ENCODE measurements at places on chromosomes 12 and 14. TPM values are rescaled to one million over a fixed set of nuclear protein-coding genes. Genes with fewer than 3 reads are reported as not detected.
A peak's percentile ranks its signal among the peaks of the same experiment; 100 is the strongest.

DNA sequence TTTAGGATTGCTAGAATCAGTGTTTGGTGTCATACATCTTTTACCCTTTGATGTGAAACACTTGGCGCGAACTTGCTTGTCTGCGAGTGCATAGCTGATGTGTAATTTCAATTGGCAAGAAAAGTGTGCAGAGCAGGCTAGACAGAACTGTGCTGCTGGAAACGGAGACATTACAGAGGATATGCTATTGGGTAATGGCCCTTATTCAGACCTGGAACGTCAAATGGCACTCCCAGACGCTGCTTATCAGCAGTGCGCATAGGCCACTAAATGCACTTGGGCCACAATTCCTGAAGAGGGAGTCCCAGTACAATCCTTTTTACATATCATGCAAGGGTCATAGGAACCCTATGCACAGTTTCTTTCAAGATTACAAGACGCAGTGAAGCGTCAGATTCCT is 15.7 kb upstream of the SLC10A1 start:
- DNase-seq, result no peak

DNA sequence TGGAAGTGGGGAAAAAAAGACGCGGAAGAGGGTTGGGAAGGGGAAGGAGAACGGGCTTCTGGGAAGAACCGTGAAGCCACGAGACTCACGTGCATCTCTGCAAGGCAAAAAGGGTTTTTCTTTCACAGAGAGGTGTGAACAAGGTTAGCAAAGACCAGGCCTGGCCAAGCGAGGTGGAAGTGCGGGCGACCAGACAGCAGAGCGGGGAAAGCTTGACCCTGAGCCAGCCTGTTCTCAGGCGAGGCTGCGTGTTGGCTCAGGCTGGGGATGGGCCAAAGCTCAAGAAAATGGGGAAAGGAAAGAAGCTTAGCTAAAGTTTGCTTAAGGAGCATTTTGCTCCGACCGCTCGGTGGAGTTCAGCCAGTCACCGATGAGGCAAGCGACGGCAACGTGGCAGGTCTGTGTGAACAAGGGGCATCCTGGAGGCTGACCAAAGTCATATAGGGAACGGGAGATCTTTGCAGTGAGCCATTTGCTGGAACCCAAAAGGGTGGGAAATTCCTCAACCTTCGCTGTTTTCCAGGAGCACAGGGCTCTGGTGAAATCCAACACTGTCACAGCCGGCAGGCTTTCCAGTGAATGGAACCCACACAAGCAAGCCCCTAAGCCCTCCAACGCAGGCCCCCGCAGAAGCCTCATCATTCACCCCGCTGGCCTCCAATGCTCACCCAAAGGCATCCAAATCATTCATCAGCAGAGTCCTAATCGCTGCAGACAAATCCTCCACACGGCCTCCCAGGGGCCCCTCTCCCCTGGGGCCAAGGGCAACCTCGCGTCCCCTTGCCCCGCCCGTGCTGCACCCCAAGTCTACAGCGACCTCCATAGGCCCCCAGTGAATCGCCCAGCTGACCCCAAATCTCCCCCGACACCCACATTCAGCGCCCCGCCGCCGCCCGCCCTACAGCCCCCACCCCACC is 754 bp downstream of the ZNF605 start:
- peak; percentile 72 for DNase-seq

The WNT1 gene
- not detected for total RNA-seq

- DNase-seq, result no peak
Observed at GRCh38 chr12:113103756-113104450, 31.7 kb downstream of the RASAL1 start.

The GPRC5D gene
- total RNA-seq, result not detected

DNA sequence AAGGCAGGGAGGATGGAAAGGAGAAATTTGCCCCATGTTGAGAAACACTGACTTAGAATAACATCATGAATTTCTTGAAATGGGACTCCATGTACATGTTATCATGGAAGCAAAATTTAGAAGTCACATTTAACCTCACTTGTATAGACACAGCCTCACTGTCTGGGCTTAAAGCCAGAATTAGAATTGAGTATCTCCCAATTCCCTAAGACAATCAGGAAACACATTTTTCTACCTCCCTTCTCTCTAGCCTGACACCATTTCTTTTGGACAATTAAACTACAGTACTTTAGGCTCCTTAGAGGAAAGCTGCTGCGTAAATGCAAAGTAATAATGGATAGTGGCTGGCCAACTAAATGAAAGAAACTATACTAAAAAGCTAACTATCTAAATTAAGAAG is 795.5 kb downstream of the C12orf50 start:
- DNase-seq, result no peak

GRCh38 chr14:98835825-98836100 is 436.2 kb downstream of the BCL11B start:
- no peak for DNase-seq

GRCh38 chr12:112340230-112340629 is 42.0 kb downstream of the HECTD4 start:
- DNase-seq, result no peak

GRCh38 chr12:4786795-4787194 is 66.6 kb downstream of the GALNT8 start:
- no peak for DNase-seq

- no peak for DNase-seq
Observed at GRCh38 chr12:94849411-94849976, 154.0 kb downstream of the NDUFA12 start.

- DNase-seq, result no peak
Observed at GRCh38 chr12:91574391-91574790, 391.8 kb upstream of the DCN start.

GRCh38 chr12:109044241-109044640 is 8.1 kb upstream of the USP30 start:
- no peak for DNase-seq

- DNase-seq, result peak; percentile 94
Observed at GRCh38 chr12:57893431-57894353, 47.2 kb upstream of the CTDSP2 start.

The GPR132 gene
- total RNA-seq, result 4.5 TPM

- DNase-seq, result peak; percentile 2
Observed at GRCh38 chr12:4137015-4137414, 136.5 kb upstream of the CCND2 start.

The HOXC4 gene
- 2.2 TPM for total RNA-seq

DNA sequence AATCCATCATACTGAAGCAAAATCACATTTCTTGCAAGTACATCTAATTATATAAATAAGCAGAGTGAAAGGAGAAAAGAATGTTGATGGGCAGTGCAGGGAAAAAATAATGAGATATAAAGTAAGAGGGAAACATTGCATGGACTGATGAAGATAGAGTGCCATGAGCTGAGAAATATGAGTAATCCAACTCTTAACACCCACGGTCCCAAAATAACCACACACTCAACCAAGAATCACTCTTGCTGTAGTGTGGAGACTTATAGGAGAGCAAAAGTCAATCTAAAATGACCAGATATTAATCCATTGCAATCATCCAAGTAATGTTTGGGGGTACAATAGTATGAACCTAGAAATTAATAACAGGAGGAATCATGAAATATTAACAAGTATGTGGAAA is 40.2 kb downstream of the MYF5 start:
- DNase-seq, result no peak

The ANO2 gene
- 34.6 TPM for total RNA-seq

DNA sequence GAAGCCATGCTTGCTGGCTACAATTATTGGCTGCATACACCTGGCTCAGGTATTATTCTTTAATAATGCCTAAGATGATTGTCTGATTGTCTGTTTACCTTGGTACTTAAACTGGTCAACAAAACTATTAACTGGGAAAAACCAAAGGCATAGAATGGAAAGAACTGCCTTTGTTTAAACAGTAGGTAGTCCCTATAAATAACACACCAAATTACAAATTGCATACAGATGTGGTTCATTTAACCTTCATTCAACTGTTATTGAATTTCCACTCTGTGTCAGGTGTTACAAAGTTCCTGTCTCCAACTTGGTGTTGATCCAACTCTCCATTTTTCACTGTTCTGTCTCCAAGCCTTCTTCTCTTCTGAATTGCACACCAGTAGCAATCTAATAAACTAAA is 79.8 kb upstream of the FSCB start:
- no peak for DNase-seq

The SART3 gene
- 43.5 TPM for total RNA-seq

The ACOT6 gene
- total RNA-seq, result not detected

- no peak for DNase-seq
Observed at GRCh38 chr12:68532887-68533248, 77.8 kb upstream of the RAP1B start.

DNA sequence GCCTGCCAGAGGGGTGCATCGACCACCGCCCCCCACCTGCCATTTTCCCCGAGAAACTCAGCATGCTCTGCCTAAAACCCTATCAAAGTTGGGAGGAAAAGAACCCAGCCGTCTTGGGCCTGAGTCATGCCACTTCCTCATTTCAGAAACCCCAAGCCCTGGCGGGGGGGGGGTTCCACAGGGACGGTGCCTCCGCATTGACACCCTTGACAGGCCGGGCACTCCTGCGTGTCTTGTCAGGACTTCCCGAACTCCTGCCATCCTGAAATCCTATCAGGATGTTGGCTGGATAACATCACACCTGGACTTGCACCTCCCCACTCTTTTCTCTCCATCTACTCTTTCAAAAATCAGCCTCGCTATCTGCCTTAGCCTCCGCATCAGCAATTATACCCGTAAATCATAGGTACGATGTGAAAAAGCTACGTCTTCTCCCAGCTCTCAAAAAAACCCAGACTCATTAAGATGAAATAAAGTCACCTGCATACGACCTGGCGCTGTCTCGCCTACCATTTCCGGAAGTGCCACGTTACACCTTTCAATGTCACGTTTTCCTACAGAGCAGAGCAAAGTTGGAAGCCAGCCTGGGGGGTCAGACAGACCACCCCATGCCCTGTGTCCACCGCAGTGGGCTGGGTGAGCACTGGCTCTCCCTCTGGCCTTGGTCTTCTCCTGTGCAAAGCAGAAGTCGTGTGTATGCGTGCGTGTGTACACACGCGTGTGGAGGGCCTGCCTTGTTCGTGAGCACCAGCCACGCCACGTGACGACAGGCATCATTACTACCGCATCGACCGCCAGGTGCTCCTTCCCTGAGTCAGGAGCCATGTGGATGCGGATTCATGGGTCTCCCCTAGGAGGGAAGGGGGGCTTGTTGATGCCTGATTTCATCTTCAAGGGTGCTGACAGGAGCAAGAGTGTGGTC is 96.7 kb downstream of the RFLNA start:
- no peak for DNase-seq
